GM23248 (cell line): ENCODE measurements at places on chromosomes 16 and 17. TPM values are rescaled to one million over a fixed set of nuclear protein-coding genes. Genes with fewer than 3 reads are reported as not detected.

Gene TMEM114
- not detected in 2 replicates for total RNA-seq

Gene CACNG1
- total RNA-seq = not detected in 2 replicates

GRCh38 chr17:55264645-55265298 is at the start of gene HLF:
HLF (plus strand) TSS chr17:55264960; CDS start chr17:55265485, 525 bp downstream.
- DNase-seq = peak; percentile 86
- H3K36me3 ChIP-seq = no peaks in the 10 kb centered on the region
- peak within 1 kb of the TSS; percentile 61 for H3K4me3 ChIP-seq
- peaks cover 58% of the 10 kb centered on the region for H3K27me3 ChIP-seq
- no peak within 1 kb of the TSS for H3K27ac ChIP-seq
- no peaks in the 10 kb centered on the region for H3K4me1 ChIP-seq

Gene HCRT
- not detected in 2 replicates for total RNA-seq

GRCh38 chr16:67883872-67884261 is 818 bp upstream of the NRN1L start:
- H3K27me3 ChIP-seq = no peaks in the 10 kb centered on the region
- peak; percentile 61 for DNase-seq
- H3K36me3 ChIP-seq = peaks cover 7% of the 10 kb centered on the region; the same call in 1 of the 2 replicates
- H3K27ac ChIP-seq = no peak overlapping the region
- H3K4me1 ChIP-seq = peaks cover 6% of the 10 kb centered on the region; the same call in 1 of the 2 replicates
- H3K4me3 ChIP-seq = no peak overlapping the region

Gene HSD3B7
- total RNA-seq = 69.7 and 73.2 TPM in 2 replicates

DNA sequence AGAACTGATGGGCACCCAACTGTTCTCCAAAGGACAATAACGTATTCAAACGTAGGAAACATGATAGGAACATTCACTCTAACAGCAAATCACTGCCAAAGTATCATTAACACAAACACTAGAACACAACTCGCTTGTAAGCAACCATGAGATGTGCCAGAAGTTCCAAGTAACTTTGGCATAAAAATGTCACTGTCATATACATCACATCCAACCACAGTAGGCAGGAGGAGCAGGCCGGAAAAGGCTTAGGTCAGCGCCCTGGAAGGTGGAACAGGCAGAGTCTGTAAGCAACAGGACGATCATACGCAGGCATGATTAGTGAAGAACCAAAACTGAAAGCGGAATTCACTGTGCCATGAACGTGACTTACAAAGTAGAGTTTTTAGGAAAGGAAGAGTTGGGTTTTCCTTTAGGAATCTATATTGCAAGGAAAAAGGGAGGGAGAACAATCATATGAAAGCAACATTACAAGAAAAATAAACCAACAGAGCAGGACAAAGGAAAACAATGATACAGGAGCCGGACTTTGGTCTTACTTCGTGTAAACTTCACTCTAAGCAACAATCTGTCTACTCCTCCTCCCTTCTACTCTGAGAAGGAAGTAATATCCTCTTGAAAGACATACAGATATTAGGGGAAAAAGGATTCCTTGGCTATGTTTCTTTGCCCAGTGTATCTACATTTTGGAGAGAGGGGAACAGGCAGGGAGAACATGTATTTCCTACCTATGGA is 52.3 kb downstream of the YWHAE start:
- peak; percentile 87 for DNase-seq
- peaks cover 10% of the 10 kb centered on the region for H3K4me1 ChIP-seq

DNA sequence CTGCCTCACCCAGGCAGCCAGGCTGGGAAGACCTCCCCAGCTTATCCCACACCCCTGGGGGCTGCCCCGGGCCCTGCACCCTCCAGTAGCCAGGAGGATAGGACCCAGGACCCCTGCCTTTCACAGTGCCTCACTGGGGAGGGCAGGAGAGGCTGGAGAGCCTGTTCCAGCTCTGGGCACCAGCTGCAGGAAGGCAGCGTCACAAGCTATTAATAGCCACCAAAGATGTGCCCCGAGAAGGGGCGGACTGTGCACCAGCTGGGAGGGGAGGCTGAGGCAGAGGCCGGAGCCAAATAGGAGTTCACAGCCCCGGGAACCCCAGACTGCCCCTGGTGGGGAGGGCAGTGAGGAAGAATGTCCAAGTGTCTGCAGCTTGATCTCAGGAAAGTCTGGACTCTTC is 8.8 kb downstream of the SBK1 start:
- no peak overlapping the region for H3K27ac ChIP-seq
- no peak for DNase-seq
- H3K4me3 ChIP-seq = no peak overlapping the region
- no peaks in the 10 kb centered on the region for H3K4me1 ChIP-seq

DNA sequence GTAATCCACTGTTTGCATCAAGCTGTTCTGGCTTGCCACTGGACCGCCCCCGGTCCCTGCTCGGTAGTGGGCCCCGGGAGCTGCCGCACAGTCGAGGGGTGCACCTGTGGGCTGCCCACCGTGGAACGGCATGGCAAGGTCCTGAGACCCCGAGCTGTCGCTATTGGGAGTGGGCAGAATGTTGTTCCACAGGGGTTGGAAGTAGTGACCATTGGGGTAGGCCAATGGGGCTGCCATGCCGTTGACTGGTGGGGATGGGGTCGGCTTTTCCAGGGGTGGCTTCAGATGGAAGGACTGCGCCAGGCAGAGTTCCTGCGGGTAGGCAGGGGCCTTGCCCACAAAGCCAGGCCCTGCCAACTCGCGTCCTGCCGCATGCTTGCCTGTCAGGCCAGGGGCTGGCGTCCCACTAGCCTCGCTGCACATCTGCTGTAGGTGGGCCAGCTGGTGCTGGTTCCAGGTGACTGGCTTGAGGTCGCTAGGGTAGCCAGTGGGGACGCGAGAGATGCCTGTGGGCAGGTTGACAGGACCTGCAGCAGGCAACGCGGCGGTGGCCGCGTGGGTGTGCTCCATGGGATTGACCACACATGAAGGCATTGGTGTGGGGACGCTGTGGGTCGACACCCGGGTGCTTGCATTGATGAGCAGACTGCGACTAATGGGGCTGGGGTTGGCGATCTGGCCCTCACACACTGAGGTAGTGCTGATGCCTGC is 14.8 kb downstream of the TRAF4 start:
- H3K27me3 ChIP-seq = no peaks in the 10 kb centered on the region
- DNase-seq = no peak
- H3K4me1 ChIP-seq = no peaks in the 10 kb centered on the region
- no peak overlapping the region for H3K4me3 ChIP-seq

Gene CEP112
- 6.6 and 14.8 TPM in 2 replicates for total RNA-seq

GRCh38 chr17:16932156-16932555 is 39.8 kb downstream of the TNFRSF13B start:
- no peak overlapping the region for H3K4me3 ChIP-seq
- H3K4me1 ChIP-seq = no peaks in the 10 kb centered on the region
- no peaks in the 10 kb centered on the region for H3K36me3 ChIP-seq
- no peak overlapping the region for H3K27ac ChIP-seq

- DNase-seq = peak; percentile 91
- H3K36me3 ChIP-seq = no peaks in the 10 kb centered on the region
- H3K27ac ChIP-seq = peak overlapping the region; percentile 94
- H3K27me3 ChIP-seq = no peaks in the 10 kb centered on the region
- peak overlapping the region; percentile 52 for H3K4me3 ChIP-seq
- H3K4me1 ChIP-seq = peaks cover 54% of the 10 kb centered on the region
Measured at GRCh38 chr16:31452631-31453106, 6.6 kb upstream of the ARMC5 start.

Gene SCN4A
- total RNA-seq = not detected in 2 replicates

DNA sequence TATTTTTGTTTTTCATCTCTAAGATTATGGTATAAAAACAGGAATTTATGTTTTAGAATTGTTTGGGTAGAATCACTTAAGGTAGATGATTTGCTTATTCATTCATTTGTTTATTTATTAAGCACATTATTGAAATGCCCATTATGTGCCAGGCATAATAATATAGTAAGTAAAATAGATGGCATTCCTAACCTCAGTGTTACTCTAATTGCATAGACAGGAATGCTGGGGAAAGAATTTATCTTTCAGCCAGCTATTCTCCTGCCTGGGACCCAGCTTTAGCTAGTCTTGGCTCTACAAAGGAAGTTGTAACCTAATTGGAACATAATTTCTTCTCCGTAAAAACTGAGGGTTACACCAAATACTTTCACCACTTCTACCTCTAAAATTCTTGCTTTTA is 44.6 kb downstream of the NFAT5 start:
- H3K36me3 ChIP-seq = 0 out of 2 replicates have a peak, but pooled peaks cover 7% of the 10 kb centered on the region
- DNase-seq = peak; percentile 27
- H3K4me3 ChIP-seq = no peak overlapping the region
- H3K27me3 ChIP-seq = no peaks in the 10 kb centered on the region
- no peak overlapping the region for H3K27ac ChIP-seq

- DNase-seq = peak; percentile 38
- H3K27me3 ChIP-seq = no peaks in the 10 kb centered on the region
- H3K4me3 ChIP-seq = no peak overlapping the region
- H3K36me3 ChIP-seq = peaks cover 42% of the 10 kb centered on the region
- peak overlapping the region; percentile 67 for H3K27ac ChIP-seq
- H3K4me1 ChIP-seq = peaks cover 45% of the 10 kb centered on the region
Measured at GRCh38 chr17:7313088-7313889, 1.9 kb downstream of the GPS2 start.

- no peak for DNase-seq
- H3K27ac ChIP-seq = no peak overlapping the region
- no peak overlapping the region for H3K4me3 ChIP-seq
- H3K4me1 ChIP-seq = no peaks in the 10 kb centered on the region
Measured at GRCh38 chr16:87075319-87075860, 241.8 kb downstream of the C16orf95 start.

Gene CSH1
- not detected in 2 replicates for total RNA-seq

GRCh38 chr17:10055262-10055975 is 143.0 kb downstream of the GAS7 start:
- no peak for DNase-seq
- H3K27me3 ChIP-seq = no peaks in the 10 kb centered on the region
- no peak overlapping the region for H3K4me3 ChIP-seq
- H3K36me3 ChIP-seq = no peaks in the 10 kb centered on the region
- H3K4me1 ChIP-seq = peaks cover 11% of the 10 kb centered on the region

Gene CD300A
- not detected in 2 replicates for total RNA-seq

- no peak overlapping the region for H3K4me3 ChIP-seq
- no peaks in the 10 kb centered on the region for H3K27me3 ChIP-seq
- no peaks in the 10 kb centered on the region for H3K36me3 ChIP-seq
- no peak for DNase-seq
Measured at GRCh38 chr16:19749571-19750080, 31.6 kb downstream of the IQCK start.

Gene KCNJ18
- not detected in 2 replicates for total RNA-seq

GRCh38 chr17:54029986-54030385 is 207.3 kb downstream of the KIF2B start:
- no peaks in the 10 kb centered on the region for H3K27me3 ChIP-seq
- H3K27ac ChIP-seq = no peak overlapping the region
- DNase-seq = no peak
- no peaks in the 10 kb centered on the region for H3K4me1 ChIP-seq

GRCh38 chr17:49843774-49844350 is 4.0 kb downstream of the TAC4 start:
- peaks cover 7% of the 10 kb centered on the region; the same call in 1 of the 2 replicates for H3K4me1 ChIP-seq
- no peak for DNase-seq
- H3K36me3 ChIP-seq = no peaks in the 10 kb centered on the region
- no peaks in the 10 kb centered on the region for H3K27me3 ChIP-seq
- no peak overlapping the region for H3K27ac ChIP-seq

DNA sequence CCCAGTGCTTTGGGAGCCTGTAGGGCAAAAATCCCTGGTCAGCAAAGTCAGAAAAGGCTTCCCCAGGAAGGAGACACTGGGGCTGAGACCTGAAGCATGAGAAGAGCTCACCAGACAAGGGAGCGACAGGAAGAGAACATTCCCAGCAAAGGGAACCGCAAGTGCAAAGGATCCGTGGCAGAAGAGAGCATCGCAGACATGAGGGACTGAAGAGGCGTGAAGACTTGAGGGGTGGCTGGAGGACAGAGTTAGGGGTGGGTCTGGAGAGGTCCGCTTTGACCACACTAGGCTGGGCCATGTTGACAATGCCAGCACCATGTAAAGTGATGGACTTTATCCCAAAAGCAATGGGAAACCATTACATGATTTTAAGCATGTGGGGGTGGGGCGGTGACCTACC is 128.1 kb upstream of the IRX3 start:
- no peak for DNase-seq
- H3K27me3 ChIP-seq = no peaks in the 10 kb centered on the region; the same call in 1 of the 2 replicates

Gene MT1B
- not detected in 2 replicates for total RNA-seq

DNA sequence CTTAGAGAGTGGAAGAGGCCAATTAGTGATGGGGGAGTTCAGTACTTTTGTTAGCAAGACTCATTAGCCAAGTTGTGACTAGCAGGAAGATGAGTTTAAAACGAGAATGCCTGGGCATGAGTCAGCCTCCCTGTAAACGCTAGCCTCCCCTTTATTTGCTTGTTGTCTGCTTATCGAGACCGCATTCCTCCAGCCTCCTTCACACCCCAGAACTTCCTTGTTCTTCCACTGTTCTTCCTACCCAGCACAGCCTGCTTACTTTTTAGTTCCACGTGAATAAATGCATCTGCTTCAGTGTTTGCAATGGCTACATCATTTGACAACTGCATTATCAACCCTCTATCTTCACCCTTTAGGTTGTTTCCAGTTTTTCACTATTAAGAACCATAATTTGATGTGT is 20.2 kb upstream of the OR3A1 start:
- no peaks in the 10 kb centered on the region for H3K27me3 ChIP-seq
- no peaks in the 10 kb centered on the region for H3K36me3 ChIP-seq
- H3K4me3 ChIP-seq = no peak overlapping the region
- DNase-seq = no peak

Gene KRTAP1-1
- total RNA-seq = 1.6 and 4.2 TPM in 2 replicates

DNA sequence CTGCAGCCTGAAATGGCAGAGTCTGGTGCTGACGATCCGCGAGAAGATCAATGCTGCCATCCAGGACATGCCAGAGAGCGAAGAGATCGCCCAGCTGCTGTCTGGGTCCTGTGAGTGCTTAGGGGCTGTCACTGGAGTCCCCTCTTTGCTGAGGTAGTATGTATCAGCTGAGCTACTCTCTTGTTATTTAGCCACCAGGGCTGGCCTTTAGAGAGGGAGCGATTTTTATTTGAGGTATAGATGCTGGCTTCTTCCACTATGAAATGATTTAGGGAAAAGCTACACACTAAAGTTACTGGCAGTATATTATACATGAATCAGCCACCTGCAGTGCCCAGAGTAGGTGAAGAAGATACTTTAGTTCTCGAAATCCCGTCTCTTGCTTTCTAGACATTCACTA is 2.6 kb downstream of the CDK5RAP3 start:
- no peak overlapping the region for H3K4me3 ChIP-seq
- peaks cover 14% of the 10 kb centered on the region; the same call in 1 of the 2 replicates for H3K36me3 ChIP-seq
- no peak for DNase-seq
- H3K27me3 ChIP-seq = no peaks in the 10 kb centered on the region
- H3K27ac ChIP-seq = no peak overlapping the region
- H3K4me1 ChIP-seq = peaks cover 9% of the 10 kb centered on the region

Gene NME1
- total RNA-seq = 132 and 133 TPM in 2 replicates
